Stimulated activated CD4-positive, alpha-beta T cell treated with anti-CD3 and anti-CD28 coated beads, Interleukin-12 subunit alpha, Interleukin-12 subunit beta, amount 100 ng/mL, for 24 hours (primary cell): ENCODE measurements at places on chromosomes 11 and 22.

DNA sequence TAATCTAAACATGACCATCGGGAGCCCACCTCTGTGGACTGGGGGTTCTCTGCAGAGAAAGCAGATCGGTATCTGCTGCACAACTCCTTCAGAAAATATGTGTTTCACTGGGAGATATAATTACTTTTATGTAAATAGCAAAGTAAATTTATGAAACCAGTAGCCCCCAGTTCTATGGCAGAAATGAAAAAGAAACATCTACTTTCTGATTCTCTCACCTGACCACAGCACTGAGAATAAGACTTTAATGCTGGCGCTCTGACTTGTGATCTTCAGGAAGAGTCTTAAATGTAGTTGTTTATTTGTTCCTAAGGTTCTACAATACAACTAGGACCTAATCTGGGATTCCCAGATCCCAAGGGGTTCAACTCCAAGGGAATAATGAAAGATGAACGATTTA lies 518.0 kb downstream of the DLG2 start:
- no peak for DNase-seq

DNA sequence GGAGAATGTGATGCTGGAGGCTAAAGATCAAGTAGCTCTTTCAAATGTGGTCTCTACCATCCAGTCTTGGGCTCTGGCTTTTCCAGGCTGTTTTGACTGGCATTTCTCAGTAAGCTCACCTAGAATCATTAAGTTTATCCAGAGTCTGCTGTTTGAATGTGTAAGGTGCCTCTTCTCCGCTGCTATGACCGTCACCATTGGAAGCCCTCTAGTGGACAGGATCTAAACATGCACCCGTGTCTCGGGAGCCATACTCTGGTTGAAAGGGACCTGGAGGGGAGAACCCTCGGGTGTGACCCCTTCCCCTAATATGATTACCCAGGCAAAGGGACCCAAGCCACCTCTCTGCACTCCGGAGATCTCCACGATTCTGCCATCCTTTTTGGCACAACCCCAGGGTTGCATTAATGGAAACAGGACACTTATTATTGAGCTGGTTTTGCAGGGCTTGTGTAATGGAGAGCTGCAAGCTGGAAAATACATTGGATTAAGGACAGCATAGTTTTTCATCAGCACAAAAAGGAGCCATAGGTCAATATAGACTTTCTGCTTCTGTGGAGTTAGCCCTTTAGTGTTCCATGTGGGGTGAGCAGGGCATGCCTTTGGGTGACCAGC lies 191.0 kb upstream of the LARGE1 start:
- DNase-seq, result no peak

- peak; percentile 81 for DNase-seq
Measured at GRCh38 chr11:8688414-8689362, 6.1 kb downstream of the RPL27A start.

GRCh38 chr22:32340411-32340810 lies 17.3 kb upstream of the RFPL3 start:
- DNase-seq, result no peak

- no peak for DNase-seq
Measured at GRCh38 chr22:39097098-39098020, at the start of gene APOBEC3H. TSS of gene APOBEC3H (plus strand) at chr22:39097244. CDS start at chr22:39100279, 3,035 bp downstream.

DNA sequence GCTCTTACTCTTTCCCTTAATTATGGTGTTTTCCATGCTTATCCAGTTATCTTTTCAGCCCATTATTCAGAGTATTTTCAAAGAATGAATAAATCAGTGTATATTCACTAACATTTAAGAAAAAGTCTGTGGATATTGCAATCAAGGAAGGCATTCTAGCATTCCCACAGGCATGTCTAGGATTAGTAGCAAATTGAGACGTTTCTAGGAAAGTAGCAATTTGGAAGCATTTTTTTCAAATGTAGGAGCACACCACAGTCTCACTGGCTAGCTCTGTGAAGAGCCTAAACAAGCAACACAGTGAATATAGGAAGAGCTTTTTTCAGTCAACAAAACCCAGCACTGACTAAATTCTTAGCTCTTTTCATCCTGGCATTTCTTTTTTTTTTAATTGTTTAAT lies 65.4 kb downstream of the CCDC34 start:
- DNase-seq, result no peak

GRCh38 chr11:44575288-44575672 lies 9.8 kb downstream of the CD82 start:
- DNase-seq, result peak; percentile 73

DNA sequence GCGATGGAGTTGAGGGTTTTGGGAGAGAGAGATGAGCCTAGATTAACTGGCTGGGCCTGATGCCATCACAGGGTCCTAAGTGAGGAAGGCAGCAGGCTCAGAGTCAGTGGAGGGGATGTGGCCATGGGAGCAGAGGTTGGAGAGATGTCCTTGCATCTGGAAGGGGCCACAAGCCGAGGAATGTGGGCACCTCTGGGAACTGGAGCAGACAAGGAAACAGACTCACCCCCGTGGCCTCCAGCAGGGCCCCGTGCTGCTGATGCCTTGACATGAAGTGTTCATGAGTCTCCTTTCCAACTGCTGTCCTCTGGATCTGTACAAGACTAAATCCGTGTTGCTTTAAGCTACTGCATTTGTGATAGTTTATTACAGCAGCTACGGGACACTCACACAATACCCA lies 49.2 kb downstream of the SHISAL1 start:
- DNase-seq, result no peak

GRCh38 chr22:25680051-25680450 lies 61.9 kb upstream of the MYO18B start:
- DNase-seq, result no peak

DNA sequence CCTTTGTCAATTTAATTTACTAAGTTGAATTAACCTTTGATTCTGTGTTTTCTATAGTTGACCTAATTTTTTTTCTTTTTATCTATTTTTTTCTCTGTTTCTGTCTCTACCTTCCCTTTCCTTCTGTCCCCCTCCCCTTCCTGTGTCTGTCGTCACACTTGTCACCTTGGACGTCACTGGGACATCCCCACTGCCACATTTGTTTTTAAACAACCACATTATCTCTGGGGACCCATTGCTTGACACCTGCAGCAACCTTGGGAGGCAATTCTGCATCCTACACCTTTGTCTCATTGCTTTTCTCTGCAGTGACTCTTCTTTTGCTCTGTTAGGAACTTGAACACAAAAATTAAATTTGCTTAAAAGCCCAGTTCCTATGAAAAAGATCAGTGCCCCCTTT lies 51.8 kb upstream of the TTC12 start:
- DNase-seq, result no peak

DNA sequence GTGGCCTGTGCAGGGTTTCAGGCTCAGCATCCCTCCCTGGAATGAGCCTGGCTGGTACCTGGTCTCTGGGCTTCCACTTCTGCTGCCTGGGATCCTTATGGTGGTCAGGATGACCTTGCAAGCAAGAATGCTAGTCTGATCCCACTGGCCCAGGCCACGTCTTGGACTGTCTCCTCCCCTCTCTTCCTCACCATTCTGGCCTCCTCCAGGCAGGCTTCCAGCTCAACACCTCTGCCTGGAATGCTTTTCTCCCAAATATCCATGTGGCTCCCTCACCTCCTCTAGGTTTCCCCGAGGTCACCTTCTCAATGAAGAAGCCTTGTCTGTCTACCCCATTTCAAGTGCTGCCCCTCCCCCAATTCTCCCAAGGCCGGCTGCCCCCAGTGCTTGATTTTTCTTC lies 39.4 kb upstream of the ALX4 start:
- no peak for DNase-seq

DNA sequence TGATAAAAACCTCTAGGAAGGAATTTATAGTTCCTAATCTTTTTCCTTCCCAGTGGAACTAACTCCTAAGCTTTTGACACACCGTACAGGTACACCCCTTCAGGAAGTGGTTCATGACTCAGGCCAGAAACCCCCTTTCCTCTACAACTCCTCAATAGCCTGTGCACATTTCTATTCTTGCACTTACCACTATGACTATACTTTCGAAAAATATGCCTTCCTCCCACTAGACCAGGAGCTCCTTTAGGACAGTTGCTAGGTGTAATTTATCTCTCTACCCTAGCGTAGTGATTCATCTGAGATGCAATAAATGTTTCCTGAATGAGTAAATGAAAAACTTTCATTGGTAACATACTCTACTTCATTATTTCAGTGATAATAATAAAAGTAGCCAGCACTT lies 14.5 kb downstream of the MAP6 start:
- no peak for DNase-seq

DNA sequence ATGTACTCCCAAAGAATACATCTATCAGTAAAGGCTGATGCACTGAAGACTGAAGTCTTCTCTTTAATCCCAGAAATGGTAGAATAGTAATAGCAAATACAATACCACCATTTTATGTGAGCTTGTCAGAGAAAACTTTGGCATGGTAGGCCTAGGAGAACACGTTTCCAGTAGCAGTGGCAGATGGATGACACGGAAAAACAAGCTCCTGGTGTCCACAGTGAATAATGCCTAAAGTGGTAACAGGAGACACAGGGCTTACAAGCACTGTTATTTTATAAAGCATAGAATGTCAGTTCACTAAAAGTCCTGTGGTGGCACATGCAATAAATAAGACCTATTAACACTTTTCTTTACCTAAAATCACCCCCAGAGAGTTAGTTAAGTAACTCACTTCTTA lies 277.6 kb downstream of the TTC28 start:
- no peak for DNase-seq

GRCh38 chr11:79592824-79593223 lies 152.0 kb upstream of the TENM4 start:
- DNase-seq, result no peak

- no peak for DNase-seq
Measured at GRCh38 chr11:76010051-76010450, 195.0 kb downstream of the UVRAG start.

GRCh38 chr11:41486424-41486823 lies 27.0 kb upstream of the LRRC4C start:
- no peak for DNase-seq

DNA sequence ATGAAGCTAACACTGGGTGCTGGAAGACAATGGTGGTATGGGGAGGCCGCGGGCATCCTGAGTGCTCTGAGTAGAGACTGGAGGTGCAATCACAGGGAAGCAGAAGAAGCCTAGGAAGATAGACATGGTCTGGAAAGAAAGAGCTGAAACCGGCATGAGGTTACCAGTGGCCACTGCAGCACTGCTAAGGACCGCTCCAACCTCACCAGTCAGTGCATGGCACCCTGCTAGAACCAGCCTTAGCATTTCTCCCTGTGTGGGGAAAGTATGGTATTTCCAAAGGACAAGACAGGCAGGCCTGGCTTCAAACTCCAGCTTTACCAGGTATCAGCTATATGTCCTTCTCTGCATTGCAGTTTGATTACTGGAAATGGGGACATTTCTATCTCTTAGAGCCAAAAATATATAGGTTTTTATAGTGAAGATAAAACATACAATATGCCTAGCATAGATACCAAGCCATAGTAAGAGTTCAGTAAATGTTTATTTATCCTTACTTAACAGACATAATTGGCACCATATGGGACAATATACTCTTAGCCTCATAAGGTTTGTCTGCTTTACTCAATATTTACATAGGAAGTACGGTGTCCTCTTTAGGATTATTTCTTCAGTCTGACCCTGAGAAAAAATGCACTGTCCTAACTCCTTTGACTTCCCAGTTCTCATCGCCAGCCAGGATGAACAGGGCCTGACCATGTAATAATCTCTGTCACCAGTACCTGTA lies 231.1 kb downstream of the TENM4 start:
- DNase-seq, result no peak

DNA sequence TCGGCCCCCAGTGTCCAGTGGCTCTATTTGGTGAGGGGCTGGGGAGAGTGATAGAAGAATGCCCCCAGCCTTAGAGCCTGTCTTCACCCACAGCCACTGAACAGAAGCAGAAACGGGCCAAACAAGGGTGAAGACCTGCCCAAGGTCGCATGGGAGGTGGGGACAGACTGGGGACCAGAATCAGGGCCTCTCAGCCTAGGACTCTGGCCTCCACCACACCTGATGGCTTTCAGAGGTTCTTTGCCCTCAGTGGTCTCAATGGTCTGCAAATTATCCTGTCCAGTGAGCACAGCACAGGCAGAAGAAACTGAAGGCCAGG lies 4.5 kb upstream of the MYRF start:
- no peak for DNase-seq

DNA sequence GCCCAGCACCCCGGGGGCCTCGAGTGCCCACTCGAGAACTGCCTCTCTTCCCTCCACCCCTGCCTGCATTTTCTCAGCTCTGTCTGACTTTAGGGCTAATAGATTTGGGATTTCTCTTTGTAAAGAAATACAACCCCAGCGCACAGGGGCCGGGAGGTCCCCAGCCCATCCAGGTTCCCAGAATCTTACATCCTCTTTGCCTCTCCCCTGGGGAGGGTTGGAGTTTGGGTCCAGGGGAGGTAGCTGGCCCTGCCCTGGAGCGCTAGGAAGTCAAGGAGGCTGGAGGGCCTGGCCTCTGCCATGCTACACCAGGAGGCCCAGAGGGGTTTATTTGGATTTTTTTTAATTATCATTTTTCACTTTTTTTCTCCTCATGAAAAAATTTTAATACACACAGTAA lies 65.7 kb upstream of the LMO1 start:
- no peak for DNase-seq

DNA sequence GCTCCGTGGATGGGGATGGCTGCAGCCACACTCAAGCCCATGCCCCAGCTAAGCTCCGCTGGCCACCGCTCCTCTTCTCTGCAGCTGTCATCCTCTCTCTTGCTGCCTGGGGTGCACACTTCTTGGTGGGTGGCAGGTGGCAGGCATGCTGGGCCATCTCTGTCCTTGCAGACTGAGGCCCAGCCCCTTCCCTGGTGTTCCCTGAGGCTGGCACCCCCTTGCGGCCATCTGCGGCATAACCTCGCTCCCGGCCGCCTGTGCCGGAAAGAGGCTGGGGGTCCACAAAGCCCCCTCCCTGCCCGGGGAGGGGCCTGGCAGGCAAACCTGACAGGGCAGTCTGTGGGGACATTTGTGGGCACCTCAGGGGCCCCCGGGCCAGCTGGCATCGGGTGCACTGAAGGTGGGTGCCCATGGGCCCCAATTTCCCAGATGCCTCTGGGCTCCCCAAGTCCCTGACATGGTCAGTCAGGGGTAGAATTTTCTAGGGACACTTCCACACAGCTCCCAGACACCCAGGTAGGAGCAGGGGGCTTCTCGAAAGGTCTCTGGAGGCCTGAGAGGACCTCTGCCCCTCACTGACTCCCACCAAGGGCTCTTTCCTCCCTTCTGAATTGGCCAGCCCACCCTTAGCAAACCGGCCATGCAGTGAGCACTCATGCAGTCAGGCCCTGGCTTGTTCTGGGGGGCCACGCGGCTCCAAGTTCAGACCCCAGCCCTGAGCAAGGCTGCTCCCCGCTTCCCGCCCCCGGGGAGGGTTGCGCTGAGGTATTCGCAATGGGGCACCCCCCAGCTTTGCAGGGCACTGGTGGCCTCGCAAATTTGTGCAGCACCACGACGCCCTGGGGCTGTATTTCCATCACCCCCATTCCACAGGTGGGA lies 23.5 kb upstream of the TH start:
- peak; percentile 45 for DNase-seq

DNA sequence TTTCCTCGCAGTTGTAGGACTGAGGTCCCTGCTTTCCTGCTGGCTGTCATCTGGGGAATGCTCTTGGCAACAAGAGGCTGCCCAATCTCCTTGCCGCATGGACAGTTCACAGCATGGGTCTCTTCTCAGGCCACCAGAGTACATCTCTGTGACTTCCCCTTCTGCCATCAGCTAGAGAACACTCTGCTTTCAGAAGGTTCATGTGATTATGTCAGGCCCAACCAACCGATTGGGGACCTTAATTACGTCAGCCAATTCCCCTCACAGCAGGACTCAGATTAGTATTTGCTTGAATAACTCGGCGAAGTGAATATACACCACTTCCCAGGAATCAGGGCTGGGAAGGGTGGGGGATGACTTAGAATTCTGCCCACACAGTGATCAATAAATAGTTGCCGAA lies 61.9 kb upstream of the CSNK2A3 start:
- DNase-seq, result no peak
